ENCODE measurements at places on chromosomes 7 and 10. TPM values are rescaled to one million over a fixed set of nuclear protein-coding genes. Genes with fewer than 3 reads are reported as not detected.

Gene ST8SIA6
- 0.18 TPM for total RNA-seq

Gene PPP1R17
- not detected for total RNA-seq

Gene FKBP6
- not detected for total RNA-seq

Gene RASA4B
- 1.8 TPM for total RNA-seq

Gene ZNF33A
- 14.3 TPM for total RNA-seq

Gene HMX3
- not detected for total RNA-seq

All from IMR-90 (cell line).